ENCODE measurements at places on chromosomes 1 and 21.

- no peak for DNase-seq
Observed at GRCh38 chr1:51926171-51926812, 47.8 kb upstream of the NRDC start.

- no peak for DNase-seq
Observed at GRCh38 chr21:46151261-46151988, 4.0 kb downstream of the FTCD start.

DNA sequence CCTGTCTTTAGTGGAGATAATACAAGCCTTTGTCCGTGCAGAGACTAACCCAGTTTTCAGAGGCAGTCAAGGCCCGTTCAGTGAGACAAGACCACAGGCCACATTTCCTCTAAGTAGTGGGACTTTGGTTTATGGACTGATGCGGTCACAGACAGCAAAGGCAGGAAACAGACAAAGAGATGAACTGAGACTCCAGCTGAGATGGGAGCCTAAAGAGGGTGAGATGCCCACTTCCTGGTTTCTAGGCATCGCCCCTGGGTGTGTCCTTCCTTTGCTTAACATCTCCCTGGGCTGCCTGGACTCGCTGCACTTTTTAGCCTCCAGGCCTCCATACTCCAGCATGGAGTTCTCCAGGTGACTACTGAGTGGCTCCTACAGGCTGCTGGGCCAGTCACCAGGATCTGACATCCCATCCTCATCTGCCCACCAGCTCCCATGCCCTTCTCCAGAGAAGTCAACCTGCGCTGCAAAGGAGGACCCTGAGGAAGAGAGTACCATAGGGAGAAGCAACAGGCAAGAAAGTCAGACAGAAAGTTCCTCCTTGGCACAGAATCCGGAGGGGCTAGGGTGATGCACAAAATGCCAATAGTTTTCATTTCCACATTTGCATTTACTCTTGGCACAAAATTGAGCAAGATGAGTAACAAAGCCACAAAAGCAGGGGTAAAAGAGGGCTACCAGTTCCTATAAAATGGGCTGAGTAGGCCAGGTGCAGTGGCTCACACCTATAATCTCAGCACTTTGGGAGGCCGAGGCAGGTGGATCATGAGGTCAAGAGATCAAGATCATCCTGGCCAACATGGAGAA, 15.1 kb downstream of the THEMIS2 start:
- DNase-seq: no peak

GRCh38 chr1:67124455-67124854, 10.3 kb downstream of the C1orf141 start:
- no peak for DNase-seq

- no peak for DNase-seq
Observed at GRCh38 chr1:53266038-53266437, 27.7 kb upstream of the MAGOH start.

- no peak for DNase-seq
Observed at GRCh38 chr1:20729155-20729931, 3.2 kb downstream of the SH2D5 start.

DNA sequence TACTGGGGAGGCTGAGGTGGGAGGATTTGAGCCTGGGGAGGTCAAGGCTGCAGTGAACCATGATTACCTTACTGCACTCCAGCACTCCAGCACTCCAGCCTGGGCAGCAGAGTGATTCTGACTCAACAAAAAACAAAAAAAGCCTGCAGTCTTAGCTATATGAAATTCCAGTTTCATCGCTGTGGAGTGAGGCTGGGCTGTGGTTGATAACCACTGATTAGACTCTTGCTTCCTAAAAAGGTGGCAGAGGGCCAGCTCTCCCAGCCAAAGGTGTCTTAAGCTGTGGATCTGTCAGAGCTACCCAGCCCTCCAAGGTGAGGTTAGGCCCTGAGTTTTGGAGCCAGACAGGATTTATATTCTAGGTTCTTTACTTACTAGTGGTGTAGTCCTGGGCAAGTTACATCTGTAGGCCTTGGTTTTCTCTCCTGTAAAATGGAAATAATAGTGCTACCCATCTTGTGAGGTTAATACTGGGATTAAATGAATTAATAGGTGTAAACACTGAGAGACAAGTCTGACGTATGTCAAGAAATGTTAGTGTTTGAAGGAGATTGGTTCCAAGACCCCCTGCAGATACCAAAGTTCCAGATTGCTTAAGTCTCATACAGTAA, 35.9 kb downstream of the TMCC2 start:
- no peak for DNase-seq

- no peak for DNase-seq
Observed at GRCh38 chr1:31483012-31483946, 70.3 kb downstream of the SERINC2 start.

- no peak for DNase-seq
Observed at GRCh38 chr1:24925963-24926362, 4.1 kb downstream of the RUNX3 start.

DNA sequence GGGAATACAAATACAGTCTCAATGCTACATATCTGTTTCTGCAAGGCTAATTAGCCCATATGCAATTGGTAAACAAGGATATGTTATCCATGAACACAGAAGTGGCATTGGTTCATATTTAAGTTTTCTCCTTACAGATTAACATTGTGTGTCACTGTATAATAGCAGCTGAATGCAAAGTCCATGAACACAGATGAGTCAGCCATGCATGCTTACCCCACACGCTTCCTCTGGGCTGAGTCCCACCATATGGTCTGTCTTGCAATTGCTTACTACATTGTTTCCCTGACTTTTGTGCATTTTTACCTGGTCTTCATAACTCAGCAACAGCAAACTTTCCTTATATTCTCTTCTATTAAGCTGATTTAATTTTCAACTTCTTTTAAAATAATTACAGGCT, 41.5 kb upstream of the TSNAX start:
- no peak for DNase-seq

DNA sequence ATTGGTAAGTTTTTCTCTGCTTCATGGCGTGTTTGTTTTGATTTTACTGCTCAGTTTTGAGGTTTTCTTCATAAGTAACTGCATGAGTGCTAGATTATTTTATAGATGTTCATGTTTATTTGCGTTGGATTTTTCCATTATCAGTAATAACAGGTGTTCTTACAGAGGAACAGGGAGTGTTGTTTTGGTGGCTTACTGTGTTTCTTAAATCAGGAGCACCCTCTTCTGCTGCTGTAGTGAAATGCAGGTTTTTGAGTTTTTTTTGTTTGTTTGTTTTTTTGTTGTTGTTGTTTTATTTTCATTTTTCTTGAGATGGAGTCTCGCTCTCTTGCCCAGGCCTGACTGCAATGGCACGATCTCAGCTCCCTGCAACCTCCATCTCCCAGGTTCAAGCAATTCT, 32.6 kb downstream of the CTBS start:
- DNase-seq: no peak

DNA sequence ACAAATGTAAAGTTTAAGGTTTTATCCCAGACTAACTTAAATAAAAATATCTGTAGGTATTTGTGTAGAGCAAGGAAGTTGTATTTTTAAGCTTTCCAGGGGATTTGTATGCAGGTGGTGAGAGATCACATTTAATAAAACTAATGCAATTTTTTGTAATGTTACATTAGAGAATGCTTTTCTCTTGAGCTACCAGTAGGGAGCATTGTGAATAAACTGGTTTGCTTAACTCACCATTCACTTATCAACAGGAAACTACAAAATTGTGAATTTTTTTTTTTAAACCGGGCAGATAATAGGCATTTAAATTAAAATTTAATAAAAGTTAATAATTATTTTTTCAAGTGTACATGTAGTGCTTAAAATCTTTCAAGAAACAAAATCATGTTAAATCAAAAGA, 78.6 kb downstream of the IVNS1ABP start:
- no peak for DNase-seq

DNA sequence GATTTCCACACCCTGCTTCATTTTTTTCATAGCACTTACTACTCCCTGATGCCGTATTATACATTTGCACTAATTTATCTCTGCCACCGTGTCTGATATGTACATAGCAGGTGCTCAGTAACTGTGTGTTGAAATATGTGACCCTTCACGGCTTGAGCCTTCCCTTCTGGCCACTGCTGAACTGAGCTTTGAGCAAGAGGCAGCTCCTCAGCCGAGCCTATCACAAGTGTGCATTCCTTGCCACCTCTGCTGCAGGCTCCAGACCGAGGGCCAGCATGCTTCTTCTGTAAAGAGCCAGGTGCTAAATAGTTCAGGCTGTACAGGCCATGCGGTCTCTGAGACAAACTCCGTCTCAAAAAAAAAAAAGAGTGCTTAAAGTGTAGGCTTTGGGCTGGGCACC, 22.6 kb downstream of the PLEKHM2 start:
- DNase-seq: no peak

DNA sequence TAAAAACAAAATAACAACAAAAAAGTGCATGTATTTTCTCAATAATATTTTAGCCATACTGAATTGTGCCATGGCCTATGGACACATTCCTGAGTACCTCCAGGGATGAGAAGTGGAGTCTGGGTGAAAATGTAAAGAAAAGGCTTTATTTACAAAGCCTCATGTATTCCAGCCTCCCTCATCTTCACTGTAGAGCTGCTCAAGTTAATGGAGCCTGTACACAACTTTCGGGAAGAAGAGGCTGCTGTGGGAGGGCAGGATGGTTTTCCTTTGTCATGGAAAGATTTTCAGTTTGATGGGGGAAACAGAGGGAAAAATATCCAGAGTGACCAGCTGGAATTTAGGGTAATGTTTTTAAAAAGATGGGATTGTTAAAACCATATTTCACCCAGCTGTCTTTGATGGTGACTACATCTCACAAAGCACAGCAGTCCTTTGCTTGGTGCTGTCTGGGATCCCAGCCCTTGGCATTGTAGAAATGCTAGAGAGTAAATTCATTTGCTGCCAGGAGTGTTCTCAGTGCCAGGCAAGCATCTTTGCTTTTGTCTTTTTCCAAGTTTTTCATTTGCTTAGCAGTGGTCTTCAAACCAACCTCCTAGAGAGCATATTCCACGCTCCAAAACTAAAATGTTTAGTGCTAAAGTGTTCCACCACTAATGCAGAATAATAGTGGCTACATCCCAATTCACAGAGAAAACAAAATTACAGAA, 54.9 kb downstream of the DPT start:
- no peak for DNase-seq

GRCh38 chr21:31847761-31848160, 25.1 kb upstream of the HUNK start:
- no peak for DNase-seq

DNA sequence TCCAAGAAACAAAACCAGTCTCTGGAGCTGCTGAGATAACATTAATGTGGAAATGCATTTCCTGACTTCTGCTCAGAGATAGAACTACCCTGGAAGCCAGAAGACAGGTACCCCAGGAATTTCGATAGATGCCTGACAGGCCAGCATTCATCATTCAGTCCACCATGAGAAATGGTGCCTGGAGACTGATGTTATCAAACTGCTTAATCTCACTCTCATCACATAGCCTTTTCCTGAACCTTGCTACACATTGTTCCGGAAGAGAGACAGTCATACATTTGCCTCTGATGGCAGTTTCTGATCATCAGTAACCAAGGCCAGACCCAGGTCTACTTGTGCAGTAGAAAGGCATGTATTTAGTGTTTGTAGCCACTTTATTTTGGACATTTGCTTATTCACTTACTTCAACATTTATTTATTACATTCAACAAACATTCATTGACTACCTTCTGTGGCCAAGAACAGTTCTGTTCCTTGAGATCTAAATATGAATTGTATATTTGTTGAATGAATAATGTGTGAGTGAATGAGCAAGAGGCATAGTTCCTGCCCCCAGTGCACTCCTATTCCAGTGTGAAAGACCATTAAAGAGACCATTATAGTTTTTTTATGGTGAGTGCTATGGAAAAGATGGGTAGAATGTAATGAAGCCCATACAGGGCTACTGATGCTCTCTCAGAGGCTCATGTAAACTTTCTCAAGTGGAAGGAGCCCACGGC, 485.7 kb downstream of the NUF2 start:
- no peak for DNase-seq

GRCh38 chr1:67672260-67672803, 12.7 kb upstream of the GADD45A start:
- DNase-seq: no peak

DNA sequence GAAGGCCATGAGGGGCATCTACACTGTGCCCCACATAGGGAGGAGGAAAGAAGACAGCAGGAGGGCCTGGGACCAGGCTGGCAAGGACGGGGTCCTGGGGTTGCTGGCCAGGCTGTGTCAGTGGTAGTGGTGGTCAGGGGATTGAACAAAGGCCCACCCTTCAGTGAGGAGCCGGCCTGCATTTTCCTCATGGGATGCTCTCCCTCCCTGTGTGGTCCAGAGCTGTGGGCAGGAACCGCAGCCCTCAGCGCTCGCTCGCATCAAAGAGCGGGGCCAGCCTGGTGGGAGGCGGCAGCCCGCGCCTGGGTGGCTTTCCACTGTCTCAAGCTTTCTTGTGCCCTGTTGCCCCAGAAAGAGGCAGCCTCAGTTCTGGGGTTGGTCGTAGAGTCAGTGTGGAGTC, 24.8 kb downstream of the LHX4 start:
- no peak for DNase-seq

DNA sequence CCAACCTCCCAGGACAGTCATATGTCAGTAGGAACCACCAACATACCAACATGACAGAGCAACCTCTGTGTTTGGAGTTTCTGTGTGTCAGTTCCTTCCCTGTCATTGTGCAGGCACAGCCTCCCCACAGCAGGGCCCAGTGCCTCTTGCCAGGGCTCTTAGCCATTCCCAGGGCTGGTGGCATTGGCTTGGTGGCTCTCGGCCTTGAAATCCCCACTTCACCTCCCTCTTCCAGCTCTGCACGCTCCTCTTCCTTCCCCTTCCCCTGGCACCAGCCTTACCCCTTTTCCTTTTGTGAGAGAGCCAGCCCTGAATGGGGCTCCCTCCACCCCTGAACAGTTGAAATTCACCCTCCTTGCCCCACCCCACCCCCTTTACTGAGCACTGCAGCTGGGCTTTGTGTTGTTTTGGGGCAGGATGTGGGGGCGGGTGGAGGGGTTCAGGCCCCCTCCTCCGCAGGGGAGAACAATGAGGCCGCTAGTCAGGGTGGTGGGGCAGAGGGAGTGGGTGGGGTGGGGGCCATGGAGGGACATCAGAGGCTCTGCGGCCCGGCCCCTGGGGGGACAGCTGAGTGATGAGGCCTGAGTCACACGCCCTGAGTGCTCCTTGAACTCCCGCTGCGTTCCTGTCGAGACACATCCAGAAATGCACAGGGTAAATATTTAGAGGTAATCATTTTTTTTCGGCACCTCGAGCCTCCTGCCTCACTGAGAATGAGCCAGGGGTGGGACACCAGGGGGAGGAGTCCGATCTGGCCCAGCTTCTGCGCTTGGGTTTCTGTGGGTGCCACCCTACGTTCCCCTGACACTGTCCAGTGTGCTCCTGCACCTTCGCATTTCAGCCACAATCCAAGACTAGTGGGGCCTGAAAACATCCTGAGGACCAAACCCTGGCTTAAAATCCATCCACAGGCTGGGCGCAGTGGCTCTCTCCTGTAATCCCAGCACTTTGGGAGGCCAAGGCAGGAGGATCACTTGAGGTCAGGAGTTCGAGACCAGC, 28.6 kb downstream of the LGR6 start:
- DNase-seq: no peak

GRCh38 chr1:27006683-27007082, 6.0 kb downstream of the TENT5B start:
- DNase-seq: no peak

All from tibial nerve (tissue), 4 donors.